ENCODE measurements at places on chromosomes 1 and 21.

- no peak for DNase-seq
Measured at GRCh38 chr1:177082855-177083693, 81.4 kb downstream of the ASTN1 start.

DNA sequence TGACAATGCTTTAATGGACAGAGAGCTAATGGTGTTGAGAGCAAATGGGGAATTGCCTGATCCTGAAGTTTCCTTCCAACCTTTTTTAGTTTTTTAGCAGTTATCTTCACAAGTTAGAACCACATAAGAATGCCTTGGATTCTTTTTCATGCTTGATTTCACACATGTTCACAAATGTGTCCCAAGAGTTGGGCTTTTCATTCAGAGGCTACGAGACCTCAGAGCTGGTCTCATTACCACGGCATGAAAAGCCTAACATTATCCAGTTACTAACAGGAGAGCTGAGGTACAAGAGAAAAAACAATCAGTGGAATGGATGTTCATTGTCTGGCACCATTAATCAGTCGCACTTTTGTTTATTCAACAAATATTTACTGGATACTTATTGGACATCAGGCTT, 340.6 kb downstream of the ZNF326 start:
- DNase-seq, result no peak

- no peak for DNase-seq
Measured at GRCh38 chr1:83967336-83967735, 31.6 kb downstream of the TTLL7 start.

- DNase-seq, result no peak
Measured at GRCh38 chr1:234262007-234262753, 111.1 kb upstream of the COA6 start.

GRCh38 chr1:180603223-180603849, 28.5 kb upstream of the XPR1 start:
- no peak for DNase-seq

- DNase-seq, result peak; percentile 35
Measured at GRCh38 chr1:228166170-228166936, 749 bp downstream of the IBA57 start.

GRCh38 chr1:33344896-33345560, 24.1 kb upstream of the A3GALT2 start:
- DNase-seq, result no peak

- DNase-seq, result no peak
Measured at GRCh38 chr1:154222918-154223317, 2.2 kb downstream of the UBAP2L start.

- DNase-seq, result no peak
Measured at GRCh38 chr1:169207797-169208520, 101.5 kb downstream of the ATP1B1 start.

GRCh38 chr1:107870696-107871095, 94.3 kb downstream of the VAV3 start:
- DNase-seq, result no peak

- no peak for DNase-seq
Measured at GRCh38 chr1:57467830-57468229, 44.0 kb upstream of the DAB1 start.

DNA sequence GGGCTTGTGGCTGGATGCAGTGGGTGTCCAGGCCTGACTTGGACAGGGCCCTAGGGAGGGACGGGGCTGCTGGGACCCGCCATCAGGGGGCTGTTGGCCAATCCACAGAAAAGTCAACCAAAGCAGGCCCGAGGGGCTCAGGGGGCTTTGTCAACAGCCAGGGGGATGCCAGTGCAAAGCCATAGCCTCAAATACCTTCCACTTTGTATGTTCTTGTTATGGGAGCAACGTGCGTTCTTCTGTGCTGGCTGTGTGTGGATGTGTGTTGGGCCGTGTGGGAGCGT, 35.4 kb upstream of the ARF1 start:
- DNase-seq, result no peak

DNA sequence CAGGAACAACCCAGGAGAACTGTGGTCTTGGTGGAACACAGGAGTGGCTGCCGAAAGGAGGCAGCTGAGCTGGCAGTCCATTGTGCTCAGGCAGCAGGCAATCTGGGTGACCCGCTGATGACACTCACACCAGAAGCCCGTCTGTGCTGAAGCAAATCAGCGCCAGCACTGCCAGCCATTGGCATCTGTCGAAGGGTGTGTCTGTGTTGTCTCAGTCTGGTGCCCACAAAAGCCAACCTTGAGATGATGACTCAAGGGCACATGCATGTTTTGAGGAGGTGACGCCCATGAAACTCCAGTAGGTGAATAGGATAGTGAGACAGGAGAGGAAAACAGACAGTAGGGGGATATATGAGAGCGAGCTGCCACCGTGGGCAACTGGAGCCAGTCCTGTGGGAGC, 167.3 kb downstream of the KAZN start:
- DNase-seq, result no peak

DNA sequence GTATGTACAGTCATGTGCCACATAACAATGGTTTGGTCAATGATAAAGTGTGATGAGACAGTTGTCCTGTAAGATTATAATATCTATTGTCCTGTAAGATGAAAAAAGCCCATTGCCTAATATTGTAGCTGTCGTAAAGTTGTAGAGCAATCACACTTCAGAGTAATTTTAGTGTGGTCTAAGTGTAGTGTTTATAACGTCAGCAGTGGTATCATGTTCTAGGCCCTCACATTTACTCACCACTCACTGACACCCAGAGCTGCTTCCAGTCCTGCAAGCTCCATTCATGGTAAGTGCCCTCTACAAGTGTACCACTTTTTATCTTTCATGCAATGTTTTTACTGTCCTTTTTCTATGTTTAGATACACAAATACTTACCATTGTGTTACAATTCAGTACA, 259.9 kb upstream of the RAB4A start:
- no peak for DNase-seq

DNA sequence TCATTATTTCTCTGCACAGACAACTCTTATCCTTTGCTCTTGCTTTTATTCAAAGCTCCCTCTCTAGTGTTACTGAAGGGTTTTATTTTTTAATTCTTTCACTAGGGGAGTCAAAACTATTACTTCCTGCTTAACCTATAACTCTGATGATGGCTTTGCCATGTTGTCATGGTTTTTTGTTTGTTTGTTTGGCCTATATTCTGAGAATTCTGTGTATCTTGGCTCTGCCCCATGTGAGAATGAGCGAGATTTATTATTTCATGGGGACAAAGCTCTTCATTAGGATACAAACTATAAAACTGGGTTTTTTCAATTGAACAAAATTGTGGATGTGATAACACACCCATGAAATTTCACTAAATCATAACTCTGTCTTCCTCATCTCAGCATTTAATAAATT, 190.5 kb upstream of the C1orf105 start:
- DNase-seq, result no peak

DNA sequence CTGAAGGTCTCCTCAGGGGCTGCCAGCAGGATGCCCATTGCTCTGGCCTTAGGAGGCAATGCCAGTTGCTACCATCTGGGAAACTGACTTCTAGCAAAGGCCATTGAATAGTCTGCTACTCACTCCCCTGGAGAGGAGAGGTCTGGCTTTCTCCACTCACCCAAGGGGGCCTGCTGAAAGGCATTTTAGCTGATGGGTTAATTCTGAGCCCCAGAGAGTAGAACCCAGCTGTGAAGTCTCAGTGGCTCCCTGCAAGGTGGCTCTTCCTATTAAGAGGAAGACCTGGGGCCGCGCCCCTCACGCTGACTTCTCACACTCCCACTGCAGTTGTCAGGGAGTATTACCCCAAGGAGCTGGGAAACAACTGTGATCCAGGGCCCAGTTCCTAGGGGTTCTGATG, 213.3 kb upstream of the GALNT2 start:
- no peak for DNase-seq

- DNase-seq, result no peak
Measured at GRCh38 chr1:228160201-228160761, 5.3 kb upstream of the IBA57 start.

- no peak for DNase-seq
Measured at GRCh38 chr1:59422921-59423575, 126.2 kb downstream of the FGGY start.

DNA sequence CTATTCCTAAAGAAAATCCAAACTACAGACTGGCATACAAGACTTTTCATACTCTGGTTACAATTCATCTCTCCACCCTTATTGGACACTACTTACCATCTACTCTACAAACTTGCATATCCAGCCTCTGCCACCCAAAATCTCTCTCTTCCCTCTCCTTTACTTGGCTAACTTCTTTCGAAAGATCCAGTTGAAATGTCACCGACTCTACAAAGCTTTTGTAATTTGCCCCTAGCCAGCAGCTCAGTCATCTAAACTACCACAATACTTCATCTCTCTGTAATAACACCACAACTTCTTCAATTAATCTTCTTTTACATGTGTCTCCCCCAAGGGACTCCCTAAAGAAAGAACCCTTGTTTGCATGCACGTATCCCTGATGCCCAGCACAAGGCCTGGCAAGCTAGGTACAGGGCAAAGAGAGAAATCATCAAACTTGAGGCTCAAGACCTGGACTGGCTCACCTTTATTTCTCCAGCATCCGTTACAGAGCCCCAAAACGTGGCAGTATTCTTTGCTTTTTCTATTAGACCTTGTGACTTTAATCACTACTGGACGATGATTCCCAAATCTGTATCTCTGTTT, 2.7 kb downstream of the ZBTB21 start:
- DNase-seq, result no peak

DNA sequence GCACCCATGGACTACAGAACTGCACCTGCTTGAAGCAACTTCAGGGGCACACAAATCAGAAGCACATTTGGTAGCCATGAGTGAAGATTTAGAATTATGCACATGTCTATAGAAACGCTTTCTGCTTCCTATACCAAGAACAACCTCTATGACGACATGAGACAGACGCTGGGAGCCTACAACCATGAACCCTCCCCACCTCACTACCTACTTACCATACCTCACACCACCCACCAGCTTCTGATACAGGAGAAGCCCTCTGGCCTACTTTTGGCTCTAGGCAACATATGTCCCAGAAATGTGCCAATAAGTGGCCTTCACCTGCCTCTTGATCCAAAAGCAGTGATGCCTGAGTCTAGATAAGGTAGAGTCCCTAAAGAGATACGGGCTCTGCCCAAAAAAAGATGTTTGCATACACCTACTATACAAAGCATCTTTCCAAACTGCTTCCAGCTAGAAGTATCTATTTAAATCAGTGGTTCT, 58.5 kb downstream of the SLC45A1 start:
- DNase-seq, result no peak

DNA sequence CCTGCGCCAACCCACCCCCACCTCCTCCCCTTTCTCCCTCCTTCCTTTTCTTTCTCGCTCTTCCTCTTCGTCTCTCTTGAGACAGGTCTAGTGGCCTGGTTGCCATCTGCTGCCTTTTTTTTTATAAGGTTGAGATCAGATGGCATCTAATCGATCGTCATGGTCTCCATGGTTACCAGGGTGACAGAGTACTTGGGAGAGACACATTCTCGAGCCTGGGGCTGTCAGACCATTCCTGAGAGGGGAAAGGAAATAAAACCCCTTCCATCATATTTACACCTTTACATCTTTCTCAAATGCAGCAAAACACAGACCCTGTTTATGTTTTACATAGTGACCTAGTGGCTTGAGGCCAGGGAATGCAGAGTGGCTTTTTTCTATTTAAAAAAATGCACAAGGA, 53.5 kb upstream of the SLC22A15 start:
- DNase-seq, result no peak

DNA sequence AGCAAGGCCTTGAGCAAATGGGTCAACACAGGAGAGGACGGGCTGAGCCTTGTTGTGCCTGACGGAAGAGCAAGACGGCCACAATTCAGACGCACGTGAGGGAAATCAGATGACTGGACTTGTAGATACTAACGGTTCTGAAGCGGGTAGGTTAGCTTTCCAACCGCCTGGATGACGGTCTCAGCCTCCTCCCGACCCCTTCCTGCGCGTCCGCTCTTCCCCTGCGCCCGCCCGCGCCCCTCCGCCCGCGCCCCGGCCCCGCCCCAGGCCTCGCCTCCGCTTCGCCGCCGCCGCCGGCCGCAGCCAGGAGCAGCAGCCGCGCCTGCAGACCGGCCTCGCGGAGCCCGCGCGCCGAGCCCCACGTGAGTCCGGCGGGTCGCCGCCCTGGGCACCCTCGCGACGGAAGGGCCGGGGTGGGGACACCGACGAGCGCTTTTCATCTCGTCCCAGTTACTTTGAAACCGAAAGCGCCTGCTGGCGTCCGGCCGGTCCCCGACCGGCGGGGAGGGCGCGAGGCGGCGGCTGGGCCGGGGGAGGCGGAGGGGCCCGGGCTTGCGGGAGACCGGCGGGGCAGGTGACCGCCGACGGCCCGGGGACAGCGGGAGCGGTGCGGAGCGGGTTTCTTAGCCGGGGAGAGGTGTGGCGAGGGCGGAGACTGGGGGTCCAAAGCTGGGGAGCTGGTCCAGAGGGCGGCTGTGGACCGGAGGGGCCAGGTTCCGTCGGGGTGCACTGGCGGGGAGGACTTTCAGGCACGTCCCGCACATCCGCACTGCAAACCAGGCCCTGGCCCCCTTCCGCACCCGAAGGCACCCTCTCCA, at the start of gene TRAF5:
TSS of gene TRAF5 (plus strand) at position 306 of the 818 bp plus-strand sequence. CDS start 26,407 bp downstream, outside the sequence.
- DNase-seq, result no peak

GRCh38 chr1:215637041-215637573, 70.0 kb downstream of the KCTD3 start:
- no peak for DNase-seq

GRCh38 chr1:226480461-226480860, 68.1 kb upstream of the STUM start:
- no peak for DNase-seq

- no peak for DNase-seq
Measured at GRCh38 chr21:39178421-39178820, 4.8 kb downstream of the PSMG1 start.

DNA sequence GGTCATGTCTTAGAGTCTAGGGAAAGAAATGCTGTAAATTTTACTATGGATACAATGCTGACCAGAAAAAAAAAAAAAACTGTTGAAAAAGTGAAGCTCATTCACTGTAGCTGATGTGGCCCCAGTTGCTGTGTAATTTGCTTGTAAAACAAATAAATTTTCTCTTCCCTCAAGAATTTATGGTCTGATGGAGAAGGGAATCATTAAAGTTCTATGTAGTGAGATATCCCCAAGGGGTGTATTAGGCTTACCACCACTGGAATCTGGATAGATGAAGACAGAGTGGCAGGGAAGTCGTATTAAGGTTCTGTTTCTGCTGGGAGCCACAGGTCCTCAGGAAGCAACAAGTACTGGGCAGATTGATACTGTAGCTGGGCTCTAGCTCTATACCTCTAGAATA, 860.0 kb downstream of the LTN1 start:
- DNase-seq, result no peak

GRCh38 chr1:113488576-113489177, 98.4 kb downstream of the MAGI3 start:
- no peak for DNase-seq

- no peak for DNase-seq
Measured at GRCh38 chr1:54528613-54529012, 19.4 kb upstream of the ACOT11 start.

DNA sequence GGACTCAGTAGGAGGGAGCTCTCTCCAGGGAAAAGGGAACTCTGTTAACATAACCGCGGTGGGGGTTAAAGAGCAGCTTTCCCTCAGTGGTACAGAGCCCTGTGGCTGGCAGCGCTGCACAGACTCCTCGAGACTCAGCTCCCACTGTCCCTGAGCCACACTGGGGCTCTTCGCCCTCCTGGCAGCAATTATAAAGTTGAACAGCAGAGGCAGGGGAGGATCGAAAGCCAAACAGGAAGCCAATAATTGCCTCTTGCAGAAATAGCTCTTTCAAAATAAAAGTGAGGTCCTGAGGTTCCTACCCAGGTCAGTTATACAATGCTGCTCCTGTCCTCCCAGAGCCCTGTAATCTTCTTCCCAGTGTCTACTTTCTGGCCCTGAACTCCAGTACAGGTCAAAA, 77.0 kb downstream of the FAM78B start:
- no peak for DNase-seq

Measured in activated naive CD4-positive, alpha-beta T cell (primary cell).